ENCODE measurements at places on chromosomes 13 and 19. TPM values are rescaled to one million over a fixed set of nuclear protein-coding genes. Genes with fewer than 3 reads are reported as not detected.

F2RL3 gene
- polyA plus RNA-seq = 0.59 TPM

GPR12 gene
- 0.11 TPM for polyA plus RNA-seq

LILRB3 gene
- polyA plus RNA-seq = 1.8 TPM

THSD1 gene
- polyA plus RNA-seq = 7.3 TPM

STOML3 gene
- 0.20 TPM for polyA plus RNA-seq

DNA sequence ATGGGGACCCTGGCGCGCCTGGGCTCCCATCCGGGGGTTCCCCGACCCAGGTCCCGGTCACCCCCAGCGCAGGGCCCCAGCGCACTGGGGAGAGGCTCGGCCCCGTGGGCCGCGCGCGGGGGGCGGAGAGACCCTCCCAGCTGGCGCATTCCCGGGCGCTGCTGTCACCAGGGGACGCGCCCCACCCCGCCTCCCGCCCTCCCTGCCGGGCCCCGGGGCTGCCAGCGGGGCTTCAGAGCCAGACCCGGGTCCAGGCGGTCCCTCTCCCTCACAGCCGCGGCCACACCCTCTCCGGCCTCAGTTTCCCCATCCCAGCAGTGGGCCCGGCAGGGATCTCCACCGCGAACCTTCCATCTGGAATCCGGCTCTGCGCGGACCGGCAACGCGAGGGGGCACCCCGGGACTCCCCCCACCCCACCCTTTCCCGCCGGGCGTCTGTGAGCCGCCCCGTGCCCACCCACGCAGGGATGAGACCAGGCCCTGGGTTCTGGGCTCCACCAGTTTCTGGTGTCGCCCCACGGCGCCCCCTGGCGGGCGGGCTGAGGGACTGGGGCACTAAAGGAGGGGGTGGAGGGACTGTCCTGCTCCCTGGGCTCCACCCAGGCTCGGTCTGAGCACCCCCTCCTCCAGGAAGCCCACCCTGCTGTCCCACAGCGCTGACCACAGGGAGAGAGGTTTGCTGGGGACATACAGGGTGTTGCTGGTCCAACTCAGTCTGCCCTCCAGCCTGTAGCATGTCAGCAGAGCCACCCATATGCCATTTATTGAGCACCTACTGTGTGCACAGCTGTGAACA lies 878 bp upstream of the ADAMTSL5 start:
- DNase-seq = no peak

- no peak for DNase-seq
Observed at GRCh38 chr13:65892859-65893258, 1337.3 kb downstream of the PCDH9 start.

DNA sequence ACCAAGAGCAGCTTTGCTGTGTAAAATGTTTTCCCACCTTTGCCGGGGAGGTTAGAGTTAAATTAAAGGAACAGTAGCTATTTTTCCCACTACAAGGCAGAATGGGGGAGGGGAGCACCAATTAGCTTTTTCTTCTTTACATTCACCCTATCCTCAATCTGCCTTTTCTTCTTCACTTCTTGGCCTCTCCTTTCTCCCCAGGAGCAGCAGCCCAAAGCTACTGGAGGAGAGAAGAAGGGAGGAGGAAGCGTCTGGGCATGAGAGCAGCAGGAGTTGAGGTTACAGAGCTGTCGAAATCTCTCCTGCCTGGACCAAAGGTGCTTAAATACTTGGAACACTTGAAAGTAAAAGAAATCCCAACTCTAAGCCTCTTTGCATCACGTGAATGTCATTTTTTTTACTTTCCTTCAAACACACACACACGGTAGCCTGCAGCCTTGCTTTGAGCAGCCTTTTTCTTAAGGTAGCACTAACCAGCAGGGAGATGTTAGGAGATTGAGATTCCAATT lies 39.0 kb upstream of the WASF3 start:
- DNase-seq = no peak

DNA sequence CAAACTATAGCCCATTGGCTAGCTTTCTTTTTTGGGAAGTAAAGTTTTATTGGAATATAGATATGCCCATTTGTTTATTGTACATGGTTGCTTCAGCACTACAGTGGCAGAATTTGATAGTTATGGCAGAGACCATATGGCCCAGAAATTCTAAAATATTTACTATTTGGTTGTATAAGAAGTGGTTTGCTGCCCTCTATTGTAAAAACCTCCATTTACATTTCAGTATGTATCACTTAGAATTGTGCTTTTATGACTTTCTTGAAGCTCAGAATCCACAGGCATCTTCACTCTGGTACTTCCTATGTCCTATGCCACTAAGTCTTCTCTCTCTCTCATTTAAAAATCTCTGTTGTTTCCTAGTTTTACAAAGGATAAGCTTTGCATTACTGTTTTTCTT lies 37.7 kb downstream of the DLEU7 start:
- no peak for DNase-seq

GRCh38 chr13:23905766-23906165 lies 8.5 kb upstream of the C1QTNF9B start:
- no peak for DNase-seq

GRCh38 chr19:56147307-56147706 lies 6.2 kb downstream of the ZNF444 start:
- DNase-seq = no peak
